Endothelial cell (in vitro differentiated cells): ENCODE measurements at places on chromosomes 16 and 17.

DNA sequence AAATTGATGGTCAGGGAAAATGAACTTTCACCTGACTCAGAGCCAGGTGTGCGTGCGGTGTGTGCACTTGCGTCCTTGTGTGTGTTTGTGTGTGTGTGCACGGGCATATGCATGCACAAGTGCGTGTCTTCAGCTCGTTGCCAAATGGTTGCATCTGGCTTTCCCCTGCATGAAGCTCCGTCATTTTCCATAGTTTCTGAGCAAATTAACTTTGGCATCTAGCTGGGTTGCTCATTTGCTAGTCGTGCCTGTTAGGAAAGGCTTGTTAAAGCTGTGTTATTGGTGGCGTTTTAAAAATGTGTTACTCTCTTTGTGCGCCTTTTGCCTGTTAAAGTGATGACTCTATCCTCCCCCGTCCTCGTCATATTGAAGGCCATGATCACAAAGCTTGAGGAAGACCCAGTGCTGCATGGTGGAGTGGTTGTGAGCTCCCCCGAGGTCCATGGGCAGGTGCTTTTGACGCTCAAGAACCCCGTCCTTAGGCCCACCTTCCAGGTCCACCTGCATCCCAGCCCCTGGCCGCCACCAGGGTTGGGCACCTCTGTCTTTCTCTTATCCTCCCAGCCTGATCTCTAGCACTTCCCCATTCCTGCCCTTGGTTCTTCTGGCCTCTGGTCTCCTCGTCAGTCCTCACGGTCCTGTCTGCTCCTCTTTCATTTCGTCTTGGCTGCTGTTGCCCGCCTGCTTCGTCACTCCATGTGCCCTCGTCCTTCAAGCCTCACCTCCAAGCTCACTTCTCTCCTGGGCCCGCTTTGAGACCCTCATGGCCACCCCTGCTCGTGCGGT lies 355.8 kb downstream of the SNX29 start:
- no peak for DNase-seq

- no peak for DNase-seq
Measured at GRCh38 chr17:51486091-51486490, 225.7 kb downstream of the UTP18 start.

DNA sequence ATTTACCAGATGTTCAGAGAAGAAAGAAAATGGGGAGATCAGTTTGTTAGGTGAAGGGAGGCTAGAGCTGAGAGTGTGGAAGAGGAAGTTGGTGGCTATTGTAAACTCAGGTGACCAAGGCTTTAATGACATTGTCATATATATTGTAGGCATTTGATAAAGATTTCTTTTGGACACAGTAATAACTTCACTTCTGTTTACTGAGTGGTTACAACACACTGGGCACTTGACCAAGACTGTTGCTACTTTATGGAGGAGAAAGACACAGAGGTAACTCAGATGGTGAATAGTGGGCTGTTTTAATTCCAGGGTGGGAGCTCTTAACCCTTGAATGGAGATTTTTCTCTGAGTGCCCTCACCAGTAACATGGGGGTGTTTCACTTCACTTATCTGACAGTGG lies 46.0 kb downstream of the TNRC6A start:
- no peak for DNase-seq

GRCh38 chr16:67822511-67822910 lies 15.8 kb downstream of the TSNAXIP1 start:
- DNase-seq, result no peak

- DNase-seq, result no peak
Measured at GRCh38 chr17:62641153-62641552, 13.7 kb downstream of the MRC2 start.

- no peak for DNase-seq
Measured at GRCh38 chr17:31266042-31266441, 31.0 kb downstream of the OMG start.

DNA sequence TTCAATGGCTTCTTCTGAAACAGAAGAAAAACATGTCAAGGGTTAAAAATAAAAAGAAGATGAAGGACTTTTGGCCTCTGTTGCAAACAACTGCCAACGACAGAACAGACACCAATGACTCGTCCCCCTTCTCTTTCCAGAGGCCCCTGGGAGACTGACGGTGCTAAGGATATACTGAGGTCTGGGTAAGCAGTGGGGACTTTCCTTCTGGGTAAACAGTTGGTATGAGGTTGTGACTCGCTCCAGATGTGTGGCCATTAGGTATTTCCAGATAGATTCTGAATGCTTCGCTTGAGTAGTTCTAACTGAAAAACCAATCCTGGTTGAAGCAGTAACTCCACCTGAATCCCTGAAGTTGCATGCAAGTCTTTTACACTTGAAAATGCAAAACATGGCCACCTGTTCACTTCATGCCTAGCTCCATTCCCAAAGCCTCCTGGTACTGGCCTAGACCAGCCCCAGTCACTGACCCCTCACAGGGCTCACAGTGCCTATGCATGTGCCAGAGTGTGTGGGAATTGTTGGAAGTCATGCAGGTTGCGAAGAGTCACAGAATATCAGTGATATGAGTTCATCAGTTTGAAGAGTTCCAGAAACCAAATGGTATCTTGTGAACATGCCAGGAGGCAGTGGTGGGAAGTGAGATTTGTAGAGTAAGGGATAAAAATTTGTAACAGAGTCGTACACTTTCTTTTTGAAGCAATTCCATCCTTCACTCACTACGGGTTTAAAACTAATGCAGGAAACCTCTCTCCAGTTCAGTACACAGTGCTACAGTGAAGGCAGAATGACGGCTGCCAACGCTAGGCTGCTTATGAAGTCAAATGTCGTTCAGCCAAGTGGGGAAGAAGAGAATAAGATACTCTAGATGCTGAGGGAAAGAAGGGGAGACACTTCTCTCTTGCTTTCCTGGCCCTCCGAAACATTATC lies 217.8 kb downstream of the ZFHX3 start:
- DNase-seq, result no peak

DNA sequence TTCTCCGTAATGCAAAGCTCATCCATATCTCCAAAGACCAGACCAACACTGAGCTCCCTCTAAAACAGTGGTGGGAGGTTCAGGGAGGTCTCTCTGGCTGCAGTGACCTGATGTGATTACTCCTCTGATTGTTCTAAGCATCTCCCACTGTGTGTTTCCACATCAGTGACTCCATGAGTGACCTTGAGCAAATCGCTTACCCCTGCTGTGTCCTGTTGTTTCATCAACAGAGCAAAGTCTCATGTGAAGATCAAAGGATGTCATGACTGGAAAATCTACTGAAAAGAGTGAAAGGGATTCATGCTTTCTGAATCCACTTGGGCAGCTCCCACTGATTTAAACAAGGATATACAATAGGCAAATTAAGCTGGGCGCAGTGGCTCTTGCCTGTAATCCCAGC lies 352.9 kb downstream of the TMEM114 start:
- no peak for DNase-seq

GRCh38 chr16:47886631-47887415 lies 269.0 kb downstream of the ABCC12 start:
- no peak for DNase-seq

DNA sequence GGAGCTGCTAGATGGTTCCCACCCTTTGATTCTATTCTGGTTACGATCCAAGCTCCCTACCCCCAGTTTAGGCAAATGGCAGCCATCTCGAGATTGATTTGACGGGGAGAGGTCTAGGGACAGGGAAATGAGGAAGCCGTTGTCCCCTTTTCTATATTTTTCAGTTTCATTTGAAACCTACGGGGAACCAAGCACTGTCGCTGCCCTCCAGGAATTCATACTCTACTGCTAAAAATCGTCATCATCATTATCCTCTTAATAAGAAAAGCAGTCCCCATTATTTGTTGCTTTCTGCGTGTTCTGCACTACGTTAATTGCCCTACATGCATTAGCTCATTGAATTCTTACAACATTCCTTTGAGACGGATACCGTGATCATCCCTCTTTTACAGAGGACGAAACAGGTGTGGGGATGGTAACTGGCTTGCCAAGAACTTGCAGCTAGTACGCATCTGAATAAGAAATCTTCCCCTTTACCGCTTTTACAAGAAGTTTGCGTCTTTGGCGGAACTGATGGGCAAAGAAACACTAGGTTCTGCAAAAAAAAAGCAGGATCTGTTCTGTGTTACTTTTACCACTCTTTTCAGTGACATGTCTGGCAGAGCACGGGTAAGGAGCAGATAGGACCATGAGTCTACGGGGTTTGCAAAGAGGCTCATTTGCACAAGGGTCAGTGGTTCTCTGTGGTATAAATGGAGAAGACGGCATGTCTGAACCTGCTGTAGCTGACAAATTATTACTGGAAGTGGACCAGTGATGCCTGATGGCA lies 1.1 kb downstream of the CCP110 start:
- no peak for DNase-seq

GRCh38 chr17:7476494-7476893 lies 2.9 kb downstream of the ZBTB4 start:
- no peak for DNase-seq

- DNase-seq, result no peak
Measured at GRCh38 chr17:75645501-75645888, 12.3 kb downstream of the SMIM5 start.

DNA sequence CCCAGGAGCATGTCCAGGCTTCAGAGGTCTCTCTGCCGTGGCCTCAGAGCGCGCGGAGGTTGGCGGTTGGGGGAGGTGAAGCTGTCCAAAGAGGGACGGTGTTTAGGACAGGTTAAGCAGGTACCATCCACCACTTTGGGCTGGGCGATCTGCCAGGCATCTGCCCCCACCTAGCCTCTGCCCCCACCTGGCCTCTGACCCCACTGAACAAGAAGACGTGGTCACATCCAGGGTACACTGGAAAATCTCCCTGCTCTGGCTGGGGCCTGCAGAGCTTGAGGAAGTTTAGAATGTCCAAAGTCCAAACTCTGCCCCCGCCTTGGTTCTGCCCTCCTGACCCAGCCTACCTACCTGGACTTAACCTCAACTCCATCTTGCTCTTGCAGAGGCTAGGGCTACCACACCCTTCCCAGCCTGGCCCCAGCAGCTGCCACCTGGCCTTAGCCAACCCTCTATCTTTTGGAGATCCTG lies 1.6 kb downstream of the ITGA3 start:
- no peak for DNase-seq

DNA sequence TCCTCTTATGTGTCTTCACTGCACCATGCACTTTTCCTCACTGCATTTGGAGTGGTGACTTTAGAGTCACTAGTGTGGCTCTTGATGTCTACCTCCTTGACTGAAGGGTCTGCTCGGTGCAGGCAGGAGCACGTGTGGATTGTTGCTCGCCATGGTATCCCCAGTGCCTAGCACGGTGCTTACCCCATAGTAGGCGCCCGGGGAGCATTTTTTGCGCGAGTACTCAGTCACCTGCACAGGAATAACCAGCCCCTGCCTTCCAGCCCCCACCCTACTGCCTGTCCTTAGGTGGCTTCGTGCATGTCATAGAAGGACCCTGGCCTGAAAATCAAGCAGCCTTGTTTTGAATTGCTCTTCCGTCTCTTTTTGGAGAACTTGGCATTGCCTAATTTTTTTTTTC lies 31.3 kb downstream of the CDRT15 start:
- DNase-seq, result no peak

- DNase-seq, result no peak
Measured at GRCh38 chr16:85465328-85466303, 147.5 kb upstream of the GSE1 start.

GRCh38 chr16:2331931-2332267 lies 8.6 kb downstream of the ABCA3 start:
- DNase-seq, result no peak

DNA sequence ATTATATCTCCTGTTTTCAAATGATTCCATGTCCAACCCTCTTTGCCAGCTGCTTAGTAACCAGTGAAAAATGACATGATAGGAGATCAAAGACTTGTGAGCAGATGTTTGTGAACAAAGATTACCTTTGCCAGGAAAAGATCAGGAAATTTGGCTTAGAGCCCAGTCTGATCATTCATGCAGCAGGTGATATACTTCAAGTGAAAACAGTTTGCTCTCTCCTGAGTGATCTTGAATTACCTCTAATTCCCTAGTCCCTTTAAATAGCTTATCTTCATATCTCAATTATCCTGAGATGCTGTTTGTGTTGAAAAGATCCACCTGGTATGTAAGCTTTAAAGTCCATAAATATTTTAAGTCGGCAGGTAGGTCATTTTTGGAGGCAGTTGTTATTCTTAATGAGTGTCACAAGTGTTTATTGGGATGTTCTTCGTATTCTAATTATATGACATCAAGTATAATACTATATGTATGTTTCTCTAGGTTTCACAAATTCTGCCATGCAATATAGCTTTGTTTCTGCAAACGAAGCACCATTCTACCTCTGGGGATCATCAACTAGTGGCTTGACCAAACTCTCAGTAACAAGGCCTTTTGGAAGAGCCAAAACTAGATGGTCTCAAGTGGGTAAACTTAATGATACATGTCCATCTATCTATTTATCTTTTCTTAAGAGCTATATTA lies 13.2 kb upstream of the VPS35L start:
- no peak for DNase-seq
